Stimulated activated naive B cell treated with anti-CD40 and anti-IgM and Interleukin-4, amounts not matched to agents 10 μg/mL and 1 μg/mL and 100 μg/mL, for 72 hours (primary cell): ENCODE measurements at places on chromosomes 2 and 18.

- DNase-seq, result no peak
These were observed 370.7 kb upstream of the CYRIA start for GRCh38 chr2:17036361-17036760.

DNA sequence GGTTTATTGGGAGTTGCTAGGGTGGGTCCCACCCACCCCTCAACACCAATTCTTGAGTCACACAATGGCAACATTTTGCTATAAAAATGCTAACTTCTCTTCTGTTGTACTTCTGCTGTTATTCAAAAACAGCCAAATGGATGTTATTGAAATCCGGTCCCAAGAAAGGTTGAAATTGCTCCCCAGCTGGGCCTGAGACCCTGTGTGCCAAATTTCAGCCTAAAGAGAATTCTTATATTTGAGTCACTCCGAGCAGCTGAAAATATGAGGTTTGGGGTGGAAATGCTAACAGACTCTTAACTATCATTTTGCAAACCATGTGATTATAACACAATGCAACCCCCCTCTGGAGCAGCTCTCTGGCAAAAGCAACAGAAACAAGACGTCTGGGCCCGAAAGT, 27.0 kb upstream of the ACVR1 start:
- DNase-seq, result no peak

DNA sequence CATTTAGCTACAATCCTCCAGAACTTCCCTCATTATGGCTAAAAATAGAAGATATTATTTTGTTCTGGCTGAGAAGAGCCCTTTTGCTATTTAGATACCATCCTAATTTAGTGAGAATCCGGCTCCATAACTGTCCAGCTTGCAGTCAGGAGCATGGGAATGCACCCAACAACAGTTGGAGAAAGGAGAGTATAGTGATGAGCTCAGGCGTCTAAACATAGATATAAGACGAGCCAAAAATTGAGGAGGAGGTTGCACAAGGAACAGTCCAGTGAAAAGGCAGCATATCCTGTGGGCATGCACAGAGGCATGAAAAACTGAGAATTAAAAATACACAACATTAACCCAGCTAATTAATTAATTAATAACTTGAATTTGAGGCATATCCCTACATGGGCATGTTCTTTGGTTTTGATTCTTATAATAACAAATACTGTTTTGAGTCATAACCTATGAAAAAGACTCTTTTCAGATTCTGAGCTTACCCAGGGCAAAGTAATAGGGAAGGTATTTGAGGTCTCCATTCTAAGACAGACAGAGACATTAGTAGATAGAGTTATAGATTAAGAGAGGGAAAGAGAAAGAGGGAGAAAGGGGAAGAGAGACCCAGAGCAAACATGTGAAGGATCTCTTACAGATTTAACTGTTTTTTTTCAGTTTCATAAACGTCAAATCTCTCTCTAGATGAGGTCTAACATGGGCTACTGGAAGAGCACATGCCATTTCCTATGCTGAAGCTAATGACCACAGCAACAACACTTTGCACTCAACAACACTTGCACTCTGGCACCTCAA, 311.2 kb downstream of the OSR1 start:
- no peak for DNase-seq

GRCh38 chr2:119646149-119646548, 32.9 kb upstream of the TMEM177 start:
- no peak for DNase-seq

DNA sequence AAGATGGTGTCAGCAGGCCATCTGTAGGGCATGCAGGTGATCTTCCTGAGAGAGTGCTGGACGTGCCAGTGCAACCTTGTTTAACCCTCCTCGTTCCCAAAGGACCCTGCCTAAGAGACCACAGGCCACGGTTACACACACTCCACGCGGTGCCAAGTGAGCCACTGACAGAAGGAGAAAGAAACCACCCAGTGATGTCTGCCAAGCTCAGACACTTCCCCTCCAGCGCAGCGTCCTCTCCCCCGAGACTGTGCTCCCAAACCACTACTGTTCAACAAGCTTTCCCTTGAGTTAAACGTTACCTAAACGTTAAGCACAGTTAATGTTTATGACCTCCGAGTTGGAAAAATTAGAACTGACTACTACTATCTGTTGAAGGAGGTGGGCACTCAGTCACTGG, 119.1 kb upstream of the NCK2 start:
- peak; percentile 8 for DNase-seq

GRCh38 chr2:6921321-6921922, 4.2 kb downstream of the RNF144A start:
- no peak for DNase-seq

DNA sequence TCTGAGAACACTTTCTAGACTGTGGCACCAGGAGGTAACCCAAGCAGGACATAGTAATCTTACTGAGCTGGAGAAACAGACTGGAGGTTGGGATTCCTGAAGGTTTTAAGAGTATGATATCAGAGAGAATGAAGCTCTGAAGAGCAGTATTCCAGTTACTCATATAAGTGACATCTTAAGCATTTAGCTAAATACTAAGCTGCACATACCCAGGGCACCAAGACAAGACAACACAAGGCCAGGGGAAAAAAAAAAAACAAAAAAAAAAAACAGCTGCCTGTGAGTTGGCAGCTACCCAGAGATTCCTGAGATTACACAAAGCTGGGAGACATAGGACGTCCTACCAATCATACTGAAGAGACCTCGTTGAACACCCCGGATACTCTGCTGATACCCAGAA, 175.8 kb downstream of the SRBD1 start:
- DNase-seq, result no peak

DNA sequence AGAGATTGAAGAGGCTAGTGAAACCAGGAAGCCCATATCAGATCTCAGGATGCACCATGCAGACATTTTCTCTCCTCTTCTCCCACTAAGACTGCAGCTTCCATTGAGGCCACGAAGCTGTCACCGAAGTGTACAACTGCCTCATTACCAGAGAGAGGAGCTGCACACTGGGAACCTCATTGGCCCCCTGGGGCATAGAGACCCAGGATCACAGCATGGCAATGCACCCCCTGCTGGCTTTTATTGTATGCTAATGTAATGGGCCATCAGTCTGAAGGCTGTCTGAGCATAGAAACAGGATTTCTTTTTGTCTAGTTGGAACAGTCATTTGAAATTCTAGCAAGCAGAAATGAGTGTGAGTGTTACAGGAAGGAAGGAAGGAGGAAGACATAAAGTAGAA, 861.6 kb upstream of the CELF4 start:
- DNase-seq, result no peak

DNA sequence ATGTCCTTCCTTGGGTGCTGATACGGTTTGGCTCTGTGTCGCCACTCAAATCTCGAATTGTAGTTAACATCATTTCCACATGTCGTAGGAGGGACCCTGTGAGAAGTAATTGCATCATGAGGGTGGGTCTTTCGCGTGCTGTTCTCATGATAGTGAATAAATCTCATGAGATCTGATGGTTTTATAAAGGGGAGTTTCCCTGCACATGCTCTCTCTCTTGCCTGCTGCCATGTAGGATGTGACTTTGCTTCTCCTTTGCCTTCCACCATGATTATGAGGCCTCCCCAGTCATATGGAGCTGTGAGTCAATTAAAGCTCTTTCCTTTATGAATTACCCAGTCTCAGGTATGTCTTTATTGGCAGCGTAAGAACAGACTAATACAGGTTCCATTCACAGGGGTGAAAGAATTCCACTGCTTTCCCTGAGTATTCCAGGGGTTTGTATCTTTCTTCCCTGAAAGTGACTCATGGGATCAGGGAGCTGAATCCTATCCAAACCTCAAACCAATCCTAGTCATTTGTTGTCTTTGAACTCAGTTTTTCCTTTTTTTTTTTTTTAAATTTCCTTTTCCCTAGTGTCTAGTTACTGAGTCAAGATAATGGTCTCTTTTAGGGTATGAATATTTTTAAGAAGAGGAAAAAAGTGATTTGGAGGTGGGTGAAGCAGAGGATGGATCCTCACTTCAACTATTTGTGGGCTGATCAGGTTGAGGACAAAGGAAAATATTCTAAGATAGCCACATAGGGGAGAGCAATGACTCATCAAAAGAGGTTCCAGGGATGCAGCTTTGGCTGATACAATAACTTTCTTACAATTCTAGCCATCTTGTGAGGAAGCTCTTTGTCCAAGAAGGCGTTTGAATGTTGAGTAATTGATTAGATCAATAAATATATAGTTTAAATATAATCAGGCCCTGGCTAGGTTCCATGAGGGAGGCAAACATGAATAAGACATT, 19.5 kb upstream of the KCNE4 start:
- DNase-seq, result no peak

DNA sequence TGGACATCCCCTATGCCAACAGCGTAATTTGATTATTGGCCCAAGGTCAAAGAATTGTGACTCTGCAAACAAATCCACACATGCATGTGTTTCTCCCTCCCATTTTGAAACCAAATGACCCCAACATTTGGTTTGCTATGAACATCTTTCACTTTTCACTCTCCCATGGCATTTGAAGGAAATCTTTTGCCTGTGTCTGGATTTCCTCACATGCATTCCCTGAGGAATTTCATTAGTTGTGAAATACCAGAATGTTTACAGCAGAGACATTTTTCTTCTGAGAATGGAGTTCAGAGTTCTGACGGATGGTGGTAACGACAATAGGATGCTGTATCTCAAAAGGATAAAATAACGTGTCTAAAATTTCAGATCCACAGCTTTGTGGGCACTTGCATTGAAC, 60.3 kb upstream of the LMAN1 start:
- no peak for DNase-seq

DNA sequence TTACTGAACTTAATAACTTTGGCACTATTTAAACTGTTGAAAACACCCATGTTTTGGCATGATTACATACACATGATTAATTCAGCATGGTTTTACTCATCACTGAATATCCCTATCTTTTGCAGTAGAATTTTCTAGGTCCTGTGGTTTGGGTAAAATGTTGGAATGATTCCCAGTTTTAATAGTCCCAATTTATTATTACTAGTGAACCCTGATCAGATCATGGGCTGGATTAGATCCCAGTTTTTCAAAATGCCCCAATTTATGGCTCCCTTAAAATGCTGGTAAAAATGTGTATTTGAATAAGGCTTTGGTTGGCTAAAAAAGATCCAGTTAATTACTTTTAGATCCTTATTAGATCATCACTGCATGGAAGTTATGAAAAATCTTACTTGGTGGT, 273.6 kb upstream of the NRP2 start:
- DNase-seq, result no peak

- no peak for DNase-seq
These were observed 146.3 kb downstream of the LAMA3 start for GRCh38 chr18:23835506-23835905.

GRCh38 chr2:187877391-187877790, 323.2 kb upstream of the TFPI start:
- no peak for DNase-seq

GRCh38 chr2:64918220-64918886, 70.8 kb upstream of the SLC1A4 start:
- DNase-seq, result no peak

DNA sequence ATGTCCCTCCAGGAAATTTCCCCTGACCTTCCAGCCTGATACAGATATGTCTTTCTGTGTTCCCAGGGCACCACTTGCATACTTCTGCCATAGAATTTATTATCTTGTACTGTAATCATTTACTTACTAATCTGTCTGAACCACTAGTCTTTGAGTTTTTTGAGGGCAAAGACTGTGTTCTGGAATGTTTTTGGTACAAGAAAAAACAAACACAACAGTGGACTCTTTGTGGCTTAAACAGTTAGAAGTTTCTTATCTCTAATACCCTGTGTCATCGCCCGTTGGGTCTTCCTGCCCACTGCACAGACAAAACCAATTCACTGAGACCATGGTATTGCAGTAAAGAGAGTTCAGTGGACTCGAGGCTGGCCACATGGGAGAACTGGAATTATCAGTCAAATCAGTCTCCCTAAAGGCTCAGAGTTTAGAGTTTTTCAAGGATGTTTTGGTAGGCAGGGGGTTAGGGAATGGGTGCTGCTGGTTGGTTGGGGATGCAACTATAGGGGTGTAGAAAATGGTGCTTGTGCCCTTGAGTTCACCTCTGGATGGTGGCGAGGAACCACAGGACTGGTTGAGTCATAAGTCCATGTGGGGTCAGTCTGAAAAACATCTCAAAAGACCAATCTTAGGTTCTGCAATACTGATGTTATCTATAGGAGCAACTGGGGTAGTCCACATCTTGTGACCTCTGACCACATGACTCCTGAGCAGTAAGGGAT, 20.3 kb downstream of the RALB start:
- DNase-seq, result no peak

DNA sequence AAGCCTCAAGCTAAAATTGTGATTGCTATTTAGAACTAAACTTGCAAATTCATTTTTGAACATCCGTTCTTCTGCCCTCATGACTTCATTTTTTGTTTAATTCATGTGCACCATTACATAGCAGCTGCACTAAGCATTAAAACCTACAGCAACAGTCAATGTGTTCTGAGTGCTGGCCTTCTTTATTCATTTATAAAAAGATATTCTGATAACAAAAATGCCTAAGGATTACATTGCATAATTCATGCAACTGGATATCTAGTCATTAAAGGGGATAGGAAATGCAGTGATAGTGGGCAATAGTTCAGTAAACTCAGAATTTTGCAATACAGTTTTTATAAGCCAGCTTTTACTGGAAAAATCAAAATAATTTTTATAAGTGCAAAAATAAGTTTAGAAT, 294.4 kb upstream of the EPC2 start:
- no peak for DNase-seq

DNA sequence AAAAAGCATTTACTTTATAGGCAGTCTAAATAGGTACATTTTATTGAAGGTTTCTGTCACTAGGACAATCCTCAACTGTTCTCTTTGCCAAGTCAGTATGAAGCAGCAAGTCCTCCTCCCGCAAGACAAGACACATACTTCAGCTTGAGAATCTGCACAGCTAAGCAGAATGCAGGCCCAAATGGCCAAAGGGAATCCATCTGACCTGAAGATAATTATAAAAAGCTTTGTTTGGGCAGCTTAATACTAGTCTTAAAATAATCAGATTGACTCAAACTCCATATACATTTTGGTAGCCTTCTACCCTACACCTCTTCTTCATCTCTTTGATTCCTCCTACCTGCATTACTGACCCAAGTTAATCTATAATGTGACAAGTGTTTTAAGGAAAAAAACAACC, 1.8 kb downstream of the LANCL1 start:
- no peak for DNase-seq

DNA sequence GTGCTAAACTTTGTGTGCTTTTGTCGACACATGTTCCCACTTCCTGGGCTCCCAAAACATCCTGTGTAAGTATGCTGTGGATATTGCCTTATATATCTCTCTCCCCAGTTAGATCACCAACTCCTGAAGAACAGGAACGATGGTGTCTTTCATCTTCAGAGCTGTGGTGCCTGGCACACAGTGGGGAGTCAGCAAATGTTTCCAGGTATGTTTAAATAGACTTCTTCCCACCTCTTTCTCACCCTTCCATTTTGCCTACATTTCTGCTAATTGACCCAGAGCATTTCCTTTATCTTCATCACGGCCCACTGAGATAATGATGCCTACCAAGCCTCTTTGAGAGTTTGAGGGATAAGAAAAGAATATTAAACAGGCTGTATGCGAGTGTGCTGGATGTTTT, 60.7 kb downstream of the RND3 start:
- no peak for DNase-seq

DNA sequence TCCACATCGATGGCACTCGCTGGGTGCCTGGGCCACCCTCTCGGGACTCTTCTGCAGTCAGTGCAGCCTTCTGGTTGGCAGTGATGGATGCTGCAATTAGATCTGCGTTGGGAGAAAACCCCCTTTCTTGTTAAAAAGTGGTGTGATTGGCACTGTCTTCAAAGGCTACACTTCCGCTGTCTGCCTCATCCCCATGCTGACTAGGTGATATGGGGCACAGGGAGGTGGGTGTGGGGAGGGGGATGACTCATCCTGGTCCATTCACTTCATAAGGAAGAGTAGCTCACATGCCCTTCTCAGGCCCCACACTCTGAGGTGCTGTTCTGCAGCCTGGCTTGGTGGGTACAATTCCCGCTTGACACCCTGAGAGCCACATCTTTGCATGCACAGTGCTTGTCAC, 77.4 kb downstream of the THNSL2 start:
- DNase-seq, result no peak
